Left ventricle myocardium inferior (tissue), 1 donor: ENCODE measurements at places on chromosomes 6 and 20. TPM values are rescaled to one million over a fixed set of nuclear protein-coding genes. Genes with fewer than 3 reads are reported as not detected.

DNA sequence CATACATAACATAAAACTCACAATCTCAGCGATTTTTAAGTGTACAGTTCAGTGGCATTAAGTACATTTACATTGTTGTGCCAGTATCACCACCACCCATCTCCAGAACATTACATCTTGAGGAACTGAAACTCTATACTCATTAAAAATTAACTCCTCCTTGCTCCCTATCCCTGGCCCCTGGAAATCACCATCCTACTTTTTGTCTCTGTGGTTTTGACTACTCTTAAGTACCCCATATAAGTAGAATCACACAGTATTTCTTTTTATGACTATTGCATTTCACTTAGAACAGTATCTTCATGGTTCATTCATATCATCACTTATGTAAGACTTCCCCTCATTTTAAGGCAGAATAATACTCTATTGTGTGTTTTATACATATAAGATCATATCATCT is 1108.1 kb downstream of the GRIK2 start:
- DNase-seq, result no peak

Gene LIME1
- 3.4 TPM for total RNA-seq

Gene SYCP2L
- total RNA-seq, result 0.33 TPM

GRCh38 chr6:7088076-7088742 is 19.6 kb upstream of the RREB1 start:
- no peak for DNase-seq

GRCh38 chr6:154394571-154394970 is 38.0 kb upstream of the IPCEF1 start:
- no peak for DNase-seq

DNA sequence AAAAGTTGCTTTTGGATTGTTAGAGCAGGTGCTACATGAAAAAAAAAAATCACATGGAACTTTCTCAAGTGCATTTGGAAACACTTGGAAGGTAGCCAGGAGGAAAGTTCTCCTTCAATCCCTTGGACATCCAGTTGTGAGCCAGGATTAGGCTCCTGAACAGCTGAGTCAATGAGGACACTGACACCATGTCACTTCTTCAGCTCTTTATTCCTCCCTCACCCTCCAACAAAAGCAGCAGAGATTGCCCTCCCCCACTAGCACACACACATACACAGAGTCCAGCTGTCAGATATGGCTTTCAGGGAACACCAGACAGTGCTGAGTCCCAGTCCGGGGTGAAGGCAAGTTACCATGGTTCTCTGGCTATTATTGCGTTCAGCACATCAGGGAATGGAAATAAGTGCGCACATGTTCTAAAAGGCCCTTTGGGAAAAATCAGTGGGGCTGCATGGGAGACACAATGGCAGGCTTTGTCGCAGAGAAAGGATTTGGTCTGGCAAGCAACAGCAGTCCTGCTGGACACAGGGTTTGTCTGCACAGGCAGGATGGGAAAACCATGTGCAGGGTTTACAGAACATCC is 124.7 kb upstream of the MARCKS start:
- DNase-seq, result peak; percentile 28

Gene ZC3H12D
- total RNA-seq, result 0.25 TPM

DNA sequence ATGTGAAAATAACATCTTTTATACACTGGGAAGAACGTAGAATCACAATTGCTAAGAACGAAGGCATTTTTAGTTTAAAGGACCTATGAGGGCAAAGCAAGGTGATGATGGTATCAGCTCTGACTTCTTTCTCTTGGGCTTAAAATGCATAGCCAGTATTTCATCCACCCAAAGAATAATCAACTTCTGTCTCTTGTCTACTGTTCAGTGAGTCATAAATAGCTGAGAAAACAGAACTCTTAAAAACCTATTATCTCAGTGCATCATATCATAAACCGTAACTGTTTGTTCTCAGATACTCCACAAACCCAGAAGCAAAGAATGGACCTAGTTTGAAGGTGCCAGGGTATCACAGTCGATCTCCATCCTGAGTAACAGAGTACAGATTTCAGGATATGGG is 5.2 kb downstream of the PHF10 start:
- DNase-seq, result no peak

DNA sequence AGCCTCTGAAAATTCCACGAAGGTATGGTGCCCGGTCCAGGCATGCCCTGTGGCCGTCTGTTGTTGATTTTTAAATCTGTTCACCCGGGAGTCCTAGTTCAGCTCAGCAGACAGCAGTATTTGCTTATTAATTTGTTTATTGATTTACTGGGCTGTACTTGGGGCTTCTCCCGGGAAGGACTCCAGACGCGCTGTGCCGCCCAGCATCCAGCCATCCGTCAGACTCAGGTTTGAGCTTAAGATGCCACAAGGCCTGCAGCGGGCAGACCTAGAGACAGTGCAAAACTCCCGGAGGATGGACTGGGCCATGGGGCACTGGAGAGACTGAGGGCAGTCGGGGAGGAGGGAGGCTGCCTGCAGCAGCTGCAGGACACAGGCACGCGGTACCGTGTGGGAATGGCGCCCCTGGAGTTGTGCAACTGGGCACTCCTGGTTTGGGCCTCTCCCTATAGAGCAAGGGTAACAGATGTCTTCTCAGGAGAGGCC is 17.3 kb upstream of the CCDC167 start:
- DNase-seq, result no peak

- no peak for DNase-seq
These were observed 364.6 kb downstream of the PREX1 start for GRCh38 chr20:48463096-48463720.

DNA sequence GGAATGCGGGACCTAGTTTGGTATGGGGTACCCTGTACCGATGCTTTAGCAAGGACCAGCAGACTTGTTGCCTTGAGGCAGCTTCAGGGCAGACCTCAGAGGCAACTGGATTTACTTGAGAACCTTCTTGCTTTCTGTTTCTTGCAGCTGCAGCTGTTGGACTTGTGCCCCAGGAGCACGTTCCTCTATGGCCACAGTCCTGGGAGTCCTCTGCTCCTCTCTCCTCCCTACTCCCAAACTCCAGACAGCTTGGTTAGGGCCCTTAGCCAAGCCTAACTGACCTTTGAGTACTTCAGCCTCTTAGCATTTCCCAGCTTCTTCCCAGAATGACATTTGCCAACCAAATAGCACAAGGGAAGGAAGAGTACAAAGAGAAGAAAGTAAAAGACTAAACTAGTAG is 34.7 kb downstream of the GHRH start:
- peak; percentile 60 for DNase-seq

GRCh38 chr6:22326500-22326899 is 29.7 kb upstream of the PRL start:
- no peak for DNase-seq

Gene HLA-DQA2
- 1.8 TPM for total RNA-seq

Gene MICAL1
- total RNA-seq, result 5.6 TPM

GRCh38 chr20:43936104-43936770 is 21.6 kb downstream of the TOX2 start:
- DNase-seq, result no peak

GRCh38 chr6:110561696-110562095 is 85.3 kb upstream of the SLC22A16 start:
- no peak for DNase-seq

DNA sequence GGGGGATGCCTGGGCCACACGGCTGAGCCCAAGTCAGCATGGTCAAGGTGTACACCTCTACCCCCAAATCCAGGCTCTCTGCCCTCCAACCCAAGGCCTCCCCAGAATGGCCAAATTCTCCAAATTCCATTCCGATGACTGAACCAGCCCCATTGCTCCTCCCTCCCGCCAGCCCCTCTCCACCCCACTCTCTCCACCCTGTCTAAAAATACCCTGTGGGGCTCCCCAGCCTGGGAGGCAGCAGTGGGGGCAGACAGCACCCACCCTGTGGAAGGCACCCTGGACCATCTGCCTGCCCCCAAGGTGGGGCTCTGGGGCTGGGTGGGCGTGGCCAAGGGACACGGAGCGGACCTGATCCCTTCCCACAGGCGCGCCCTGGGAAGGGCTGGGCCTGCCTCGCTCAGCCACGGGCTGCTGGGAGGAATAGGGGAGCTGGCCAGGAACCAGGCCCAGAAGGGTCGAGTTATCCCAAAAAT is 11.4 kb downstream of the TEAD3 start:
- no peak for DNase-seq

DNA sequence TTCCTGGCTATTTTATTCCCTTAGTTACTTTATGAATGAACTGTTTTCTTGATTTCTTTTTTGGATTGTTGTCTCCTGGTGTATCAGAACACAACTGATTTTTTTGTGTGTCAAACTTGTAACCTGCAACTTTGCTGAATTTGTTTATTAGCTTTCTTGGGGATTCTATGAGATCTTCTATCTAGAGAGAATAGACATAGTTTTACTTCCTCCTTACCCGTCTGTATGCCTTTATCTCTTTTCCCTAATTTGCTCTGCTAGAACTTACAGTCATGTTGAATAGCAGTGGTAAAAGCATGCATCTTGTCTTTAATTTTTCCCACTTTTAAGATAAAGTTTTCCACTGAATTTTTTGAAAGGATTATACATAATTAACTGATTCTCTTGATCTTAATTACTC is 13.2 kb downstream of the RNF146 start:
- DNase-seq, result no peak

Gene RRAGD
- total RNA-seq, result 123 TPM

DNA sequence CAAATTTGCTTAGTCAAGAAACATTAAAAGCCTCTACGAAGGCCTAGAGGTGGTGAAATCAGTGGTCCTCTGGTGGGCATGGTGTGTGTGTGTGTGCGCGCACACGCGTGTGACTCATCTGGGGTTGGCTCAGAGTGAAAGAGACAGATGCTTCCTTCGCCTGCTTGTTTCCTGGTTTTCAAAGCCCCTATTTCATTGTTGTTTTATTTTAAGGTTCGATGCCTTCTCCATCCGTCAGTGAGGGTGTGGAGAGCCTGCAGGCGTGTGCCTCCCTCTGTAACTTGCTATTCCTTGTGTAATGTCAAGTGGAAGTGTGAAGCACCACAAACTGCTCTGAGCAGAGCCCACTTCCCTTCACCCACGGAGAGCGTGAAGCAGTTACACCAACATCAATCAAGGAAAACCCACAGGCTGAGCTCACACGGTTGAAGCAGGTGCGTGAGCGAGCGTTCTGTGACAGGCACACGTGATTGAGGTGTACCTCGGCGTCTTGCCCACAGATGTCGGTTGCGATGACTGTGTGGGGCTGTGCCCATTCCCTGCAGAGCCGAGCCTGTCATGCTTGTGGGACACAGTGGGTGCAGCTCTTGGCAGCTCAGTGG is 233.9 kb downstream of the PRL start:
- no peak for DNase-seq

- peak; percentile 15 for DNase-seq
These were observed 12.1 kb downstream of the PTCHD4 start for GRCh38 chr6:48098923-48099322.

GRCh38 chr6:28008053-28008452 is 51.0 kb downstream of the OR2B6 start:
- no peak for DNase-seq

DNA sequence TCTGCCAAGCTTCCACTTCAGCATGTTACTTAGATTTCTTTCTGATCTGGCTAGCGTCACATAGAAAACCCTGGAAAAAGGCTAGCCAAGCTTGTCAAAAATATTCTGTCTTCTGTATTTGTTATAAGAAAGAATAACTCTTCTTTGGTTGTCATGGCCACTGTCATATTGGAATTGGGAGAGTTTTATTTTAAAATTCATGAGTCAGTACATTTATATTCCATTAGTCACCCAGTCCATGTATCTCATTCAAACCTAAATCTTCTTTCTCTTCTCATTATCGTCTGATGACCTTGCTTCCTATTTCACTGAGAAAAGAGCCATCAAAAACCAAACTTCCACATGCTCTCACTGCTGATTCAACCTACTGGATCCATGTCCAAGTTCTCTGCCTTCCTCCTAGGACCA is 65.7 kb downstream of the EPM2A start:
- no peak for DNase-seq

- DNase-seq, result no peak
These were observed 31.8 kb downstream of the TREML1 start for GRCh38 chr6:41122373-41122772.

Gene FLRT3
- total RNA-seq, result 0.05 TPM

DNA sequence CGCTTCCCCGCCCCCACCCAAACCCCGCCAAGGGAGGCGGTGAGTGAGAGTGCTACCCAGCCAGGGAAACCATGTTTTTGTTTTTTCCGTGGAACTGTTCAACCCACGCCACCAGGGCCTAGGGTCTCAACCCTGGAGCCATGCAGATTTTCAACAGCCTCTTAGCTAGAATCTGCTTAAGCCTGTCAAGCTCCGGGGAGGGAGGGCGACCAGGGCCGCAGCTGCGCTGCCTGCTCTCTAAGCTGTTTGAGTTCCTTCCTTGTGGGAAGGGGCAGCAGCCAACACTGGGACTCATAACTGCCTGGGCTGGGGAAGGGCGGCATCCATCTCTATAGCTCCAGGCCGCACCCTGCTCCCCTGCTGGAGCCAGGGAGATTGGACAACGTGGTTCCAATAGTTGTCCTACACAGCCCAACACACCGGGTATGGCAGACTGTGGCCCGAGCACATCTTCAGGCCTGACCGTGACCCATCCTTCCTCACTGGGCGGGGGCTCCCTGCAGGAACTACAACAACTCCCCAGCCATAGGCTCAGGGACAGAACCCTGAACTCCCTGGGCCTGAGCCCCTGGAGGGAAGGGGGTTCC is 1065.7 kb upstream of the MANEA start:
- no peak for DNase-seq

GRCh38 chr20:33276303-33277113 is 6.5 kb upstream of the BPIFB1 start:
- DNase-seq, result no peak

GRCh38 chr6:57226221-57226620 is 4.1 kb upstream of the RAB23 start:
- DNase-seq, result no peak

DNA sequence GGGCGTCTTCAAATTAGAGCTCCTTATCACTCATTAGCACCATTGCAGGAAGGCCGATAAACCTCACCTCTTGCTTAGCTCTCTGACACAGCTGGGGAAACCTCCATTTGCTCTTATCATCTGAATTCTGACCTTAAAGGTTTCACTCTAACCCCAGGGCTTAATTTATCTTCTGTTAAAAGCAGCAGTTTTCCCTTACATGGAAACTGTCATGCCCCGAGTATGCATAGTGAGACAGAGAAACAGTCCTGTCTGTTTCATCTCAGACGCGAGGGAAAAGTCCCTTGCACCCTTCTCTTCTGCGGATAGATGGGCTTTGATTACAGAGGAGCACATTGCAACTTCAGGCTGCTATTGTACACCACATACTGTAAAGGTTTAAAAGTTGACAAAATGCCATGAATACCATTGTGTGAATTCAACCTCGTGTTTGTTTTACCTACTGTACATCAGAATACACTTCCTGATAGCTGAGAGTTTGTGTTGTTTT is 191.5 kb upstream of the BMP2 start:
- no peak for DNase-seq
